ENCODE measurements at places on chromosomes 4 and X. TPM values are rescaled to one million over a fixed set of nuclear protein-coding genes. Genes with fewer than 3 reads are reported as not detected.

- DNase-seq = no peak
These were observed 146.2 kb downstream of the GATB start for GRCh38 chr4:151614561-151614960.

Gene TDO2
- 6.2 TPM for total RNA-seq

DNA sequence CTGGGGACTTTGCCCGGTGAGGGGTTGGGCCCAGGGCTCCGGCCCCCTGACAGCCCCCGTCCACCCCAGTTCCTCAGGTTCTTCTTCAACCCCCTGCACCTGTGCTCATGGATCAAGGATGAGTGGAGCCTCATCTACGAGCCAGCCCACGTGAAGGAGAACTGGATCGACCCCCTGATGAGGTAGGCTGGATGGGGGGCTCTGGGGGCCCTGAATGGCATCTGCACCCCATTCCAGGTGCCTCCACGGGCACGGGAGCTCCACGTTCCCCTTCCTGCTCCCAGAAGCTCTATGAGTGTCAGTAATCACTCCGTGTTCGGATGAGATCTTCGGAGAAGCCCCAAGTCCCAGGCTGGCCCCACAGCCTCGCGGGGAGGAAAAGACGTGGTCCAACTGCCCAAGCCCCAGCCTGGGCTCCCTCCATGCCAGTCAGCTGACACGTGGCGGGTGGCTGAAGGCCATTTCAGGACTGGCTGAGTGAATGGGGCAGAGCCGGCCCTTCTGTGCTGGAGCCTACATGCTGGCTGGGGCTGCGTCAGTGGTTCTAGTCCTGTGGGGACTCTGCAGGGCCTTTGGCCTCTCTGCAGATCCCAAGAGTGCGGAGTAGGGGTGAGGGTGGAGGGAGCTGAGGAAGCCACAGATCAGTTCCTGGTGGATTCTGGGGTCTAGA lies 24.4 kb downstream of the CFAP99 start:
- DNase-seq = no peak

DNA sequence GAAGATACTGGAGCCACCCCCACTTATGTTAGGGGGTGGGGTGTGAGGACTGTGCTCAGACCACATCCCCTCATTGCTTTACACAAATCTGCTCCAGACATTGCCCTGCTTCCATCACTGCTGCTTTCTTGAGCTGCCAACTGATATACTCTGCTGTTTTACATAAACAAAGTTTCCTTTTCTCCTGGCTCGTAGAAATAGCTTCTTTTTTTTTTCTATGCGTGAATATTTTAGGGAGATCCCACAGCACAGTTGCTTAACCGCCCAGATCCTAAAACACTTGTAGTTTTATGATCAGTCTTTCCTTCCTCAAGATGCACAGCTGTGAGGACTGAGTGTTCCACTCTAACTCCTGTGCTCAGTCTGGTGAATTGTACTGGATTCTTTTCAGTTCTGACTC lies 768.4 kb downstream of the PCDH18 start:
- no peak for DNase-seq

Gene ENAM
- total RNA-seq = not detected

Gene XG
- total RNA-seq = 0.06 TPM

DNA sequence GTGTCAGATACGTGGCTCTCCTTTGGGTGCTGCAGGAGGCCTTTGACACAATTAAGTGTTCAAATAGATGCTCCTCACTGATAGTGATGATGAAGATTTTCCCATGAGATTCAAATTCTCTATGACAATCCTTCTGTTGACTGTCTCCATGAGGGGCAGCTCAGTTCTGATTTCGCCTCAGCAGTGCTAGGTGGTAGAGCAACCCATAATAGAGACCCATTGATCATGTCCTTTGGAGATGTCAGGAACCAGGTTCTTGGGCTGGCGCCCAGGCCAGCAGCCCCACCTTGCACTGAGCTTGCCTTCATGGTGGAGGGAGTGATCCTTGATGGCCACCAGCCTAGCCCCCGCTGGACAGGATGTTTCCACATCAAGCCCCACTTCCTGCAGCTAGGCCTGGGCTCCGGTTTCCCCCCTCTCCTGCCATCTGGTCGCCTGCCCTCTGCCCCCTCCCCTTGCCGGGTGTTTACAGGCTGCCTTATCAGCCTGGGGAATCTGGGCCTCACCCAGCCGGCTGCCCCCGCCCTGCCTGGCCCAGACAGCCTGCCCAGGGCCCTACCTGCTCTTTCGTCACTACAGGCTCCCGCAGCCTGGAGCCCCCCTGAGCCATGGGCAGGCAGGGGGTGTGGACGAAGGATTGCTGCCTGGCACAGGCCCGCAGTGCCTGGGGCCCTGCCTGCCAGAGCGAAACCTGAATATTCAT lies 12.6 kb downstream of the ELF4 start:
- no peak for DNase-seq

Data from H4 (cell line).